CD8-positive, alpha-beta memory T cell (primary cell): ENCODE measurements at places on chromosomes 16 and 17.

DNA sequence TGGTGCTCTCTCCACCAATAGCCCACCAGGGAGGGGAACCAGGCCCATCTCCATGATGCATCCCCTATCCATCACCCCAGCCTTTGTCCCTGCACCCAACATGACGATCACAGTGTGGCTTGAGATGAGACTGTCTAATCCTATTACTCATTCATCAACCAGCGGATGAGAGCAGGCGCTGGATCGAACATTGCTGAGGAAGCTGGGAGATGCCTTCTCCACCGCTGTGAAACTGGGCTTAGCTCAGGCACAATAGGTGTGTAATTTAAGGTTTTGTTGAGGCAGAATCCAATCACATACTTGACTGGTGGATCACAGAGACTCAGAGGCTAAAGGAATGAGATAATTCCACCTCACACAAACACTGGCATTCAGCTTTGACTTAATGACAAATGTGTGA, 64.6 kb upstream of the IRX3 start:
- H3K27ac ChIP-seq, result no peak overlapping the region
- no peaks in the 10 kb centered on the region for H3K36me3 ChIP-seq
- DNase-seq, result no peak
- H3K4me1 ChIP-seq, result no peaks in the 10 kb centered on the region
- no peaks in the 10 kb centered on the region for H3K27me3 ChIP-seq

DNA sequence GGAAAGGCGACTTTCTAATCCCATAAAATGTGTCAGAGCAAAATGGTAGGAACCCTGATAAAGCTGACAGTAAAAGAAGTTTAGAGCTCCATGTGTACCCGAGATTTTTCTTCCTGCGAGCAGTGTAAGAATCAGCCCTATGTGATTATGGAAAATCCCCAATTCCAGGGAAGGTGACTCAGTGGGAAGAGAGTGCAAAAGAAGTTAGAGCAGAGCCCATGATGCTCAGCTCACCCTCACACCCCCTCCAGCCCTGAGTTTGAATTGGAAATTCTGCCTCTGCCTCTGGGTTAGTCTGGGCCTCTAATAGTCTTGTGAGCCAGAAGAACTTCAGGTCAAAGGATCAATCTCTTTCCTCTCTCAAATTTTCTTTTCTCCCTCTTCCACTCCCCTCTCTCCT, 12.5 kb downstream of the C17orf78 start:
- H3K27me3 ChIP-seq, result no peaks in the 10 kb centered on the region
- no peaks in the 10 kb centered on the region for H3K4me1 ChIP-seq
- no peak overlapping the region for H3K27ac ChIP-seq

DNA sequence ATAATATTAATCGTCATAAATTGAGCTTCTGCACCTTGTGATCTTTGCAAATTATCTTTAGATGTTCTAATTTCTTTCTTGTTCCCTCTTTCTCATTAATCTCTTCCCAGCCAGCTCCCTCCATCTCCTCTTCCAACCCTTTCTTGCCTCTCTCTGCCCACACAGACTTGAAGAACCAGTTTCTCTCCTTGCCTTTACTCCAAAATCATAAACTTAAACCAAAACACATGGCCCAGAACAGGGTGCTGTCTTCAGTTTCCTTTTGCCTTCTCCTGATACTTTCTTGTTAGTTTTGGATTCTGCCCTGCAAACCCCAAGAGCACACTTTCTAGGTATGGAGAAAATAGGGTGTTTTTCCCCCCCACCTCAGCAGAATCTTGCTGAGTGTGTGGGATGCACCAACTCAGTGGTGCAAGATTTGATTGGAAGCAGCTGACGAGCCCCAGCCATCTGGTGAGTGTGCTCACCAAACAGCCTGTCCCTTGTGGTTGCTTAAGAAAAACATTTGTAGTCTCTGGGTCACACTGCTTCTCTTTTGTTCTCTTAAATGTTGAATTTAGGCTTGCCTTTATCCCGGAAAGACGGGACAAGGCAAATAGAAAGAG, 175.8 kb upstream of the MAF start:
- H3K4me1 ChIP-seq, result no peaks in the 10 kb centered on the region
- no peaks in the 10 kb centered on the region for H3K27me3 ChIP-seq

DNA sequence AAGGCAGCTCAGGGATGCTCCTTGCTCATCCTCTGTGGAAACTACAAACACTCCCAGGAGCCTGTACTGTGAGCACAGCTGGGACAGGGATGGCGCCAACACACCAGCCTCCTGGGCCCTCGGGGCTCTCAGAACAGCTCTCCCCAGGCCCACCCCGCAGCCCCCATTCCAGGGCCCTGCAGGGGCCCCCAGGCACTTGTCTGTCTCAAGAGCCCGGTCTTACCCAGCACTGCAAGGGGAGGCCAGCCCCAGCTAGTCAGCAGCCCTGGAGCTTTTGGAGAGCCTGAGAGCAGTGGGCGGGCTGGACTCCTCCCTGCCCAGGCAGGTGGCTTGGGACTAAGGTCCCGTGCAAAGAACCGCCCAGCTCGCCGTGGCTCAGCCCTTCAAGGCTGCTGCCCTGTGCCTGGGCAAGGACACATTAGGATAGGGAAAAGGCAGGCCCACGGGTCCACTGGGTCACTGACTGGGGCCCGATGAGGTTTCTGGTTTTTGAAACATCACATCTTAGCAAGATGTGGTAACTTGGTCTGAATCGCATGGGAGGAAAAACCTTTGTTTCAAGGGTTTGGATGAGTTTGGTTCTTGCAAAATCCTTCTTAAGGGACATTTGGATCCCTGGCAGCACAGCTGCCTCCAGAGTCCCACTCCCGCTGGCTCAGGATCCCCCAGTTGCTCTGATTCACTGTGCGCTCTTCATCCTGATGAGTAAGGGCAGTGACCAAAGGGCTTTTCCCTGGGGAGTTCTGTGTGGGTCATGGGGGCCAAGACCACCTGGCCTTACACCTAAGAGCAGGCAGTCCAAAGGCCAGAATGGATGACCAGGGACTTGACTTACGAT, 2.8 kb downstream of the DNASE1L2 start:
- no peaks in the 10 kb centered on the region for H3K4me1 ChIP-seq
- H3K36me3 ChIP-seq, result peaks cover 5% of the 10 kb centered on the region
- DNase-seq, result no peak
- H3K27ac ChIP-seq, result no peak overlapping the region

- no peak for DNase-seq
- H3K4me3 ChIP-seq, result no peak overlapping the region
- peaks cover 4% of the 10 kb centered on the region for H3K27me3 ChIP-seq
- no peak overlapping the region for H3K27ac ChIP-seq
Measured at GRCh38 chr17:34255381-34255732, 272 bp downstream of the CCL2 start.

- H3K36me3 ChIP-seq, result no peaks in the 10 kb centered on the region
- no peaks in the 10 kb centered on the region for H3K27me3 ChIP-seq
- DNase-seq, result no peak
- no peaks in the 10 kb centered on the region for H3K4me1 ChIP-seq
- H3K4me3 ChIP-seq, result no peak overlapping the region
Measured at GRCh38 chr16:75092777-75093176, 23.8 kb downstream of the LDHD start.

GRCh38 chr16:83674931-83675535, 132.7 kb upstream of the HSBP1 start:
- DNase-seq, result no peak
- H3K36me3 ChIP-seq, result no peaks in the 10 kb centered on the region
- H3K4me3 ChIP-seq, result no peak overlapping the region
- no peaks in the 10 kb centered on the region for H3K27me3 ChIP-seq

DNA sequence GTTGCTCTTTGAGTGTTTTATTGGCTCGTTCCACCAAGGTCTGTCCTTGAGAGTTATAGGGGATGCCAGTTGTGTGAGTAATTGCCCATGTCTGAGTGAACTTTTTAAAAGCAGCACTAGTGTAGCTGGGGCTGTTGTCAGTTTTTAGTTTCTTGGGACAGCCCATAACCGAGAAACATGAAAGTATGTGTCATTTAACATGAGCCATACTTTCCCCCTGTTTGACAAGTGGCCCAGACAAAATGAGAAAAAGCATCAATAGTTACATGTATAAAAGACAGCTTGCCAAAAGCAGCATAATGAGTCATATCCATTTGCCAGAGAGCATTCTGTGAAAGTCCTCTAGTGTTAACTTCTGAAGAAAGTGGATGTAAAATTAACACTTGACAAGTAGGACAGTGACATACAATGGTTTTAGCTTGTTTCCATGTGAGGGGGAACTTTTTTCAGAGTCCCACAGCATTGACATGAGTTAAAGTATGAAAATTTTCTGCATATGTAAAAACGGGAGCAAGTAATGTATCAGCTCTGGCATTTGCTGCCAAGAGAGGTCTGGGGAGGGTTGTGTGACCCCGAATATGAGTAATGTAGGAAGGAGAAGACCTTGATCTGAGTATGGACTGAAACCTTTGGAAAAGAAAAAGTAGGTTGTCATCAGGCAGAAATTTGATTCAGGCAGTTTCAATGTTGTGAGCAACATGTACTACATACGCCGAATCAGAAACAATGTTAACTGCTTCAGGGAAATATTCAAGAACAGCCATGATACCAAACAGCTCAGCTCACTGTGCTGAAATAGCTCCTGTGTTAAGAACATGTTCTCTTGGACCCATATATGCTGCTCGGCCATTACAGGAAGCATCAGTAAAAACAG, 56.8 kb upstream of the ARL4D start:
- no peak overlapping the region for H3K27ac ChIP-seq
- no peaks in the 10 kb centered on the region for H3K27me3 ChIP-seq
- no peaks in the 10 kb centered on the region for H3K36me3 ChIP-seq
- H3K4me1 ChIP-seq, result peaks cover 3% of the 10 kb centered on the region
- no peak overlapping the region for H3K4me3 ChIP-seq

GRCh38 chr16:58019866-58020538, 5.6 kb upstream of the MMP15 start:
- no peak overlapping the region for H3K27ac ChIP-seq
- DNase-seq, result no peak
- H3K4me1 ChIP-seq, result peaks cover 16% of the 10 kb centered on the region

DNA sequence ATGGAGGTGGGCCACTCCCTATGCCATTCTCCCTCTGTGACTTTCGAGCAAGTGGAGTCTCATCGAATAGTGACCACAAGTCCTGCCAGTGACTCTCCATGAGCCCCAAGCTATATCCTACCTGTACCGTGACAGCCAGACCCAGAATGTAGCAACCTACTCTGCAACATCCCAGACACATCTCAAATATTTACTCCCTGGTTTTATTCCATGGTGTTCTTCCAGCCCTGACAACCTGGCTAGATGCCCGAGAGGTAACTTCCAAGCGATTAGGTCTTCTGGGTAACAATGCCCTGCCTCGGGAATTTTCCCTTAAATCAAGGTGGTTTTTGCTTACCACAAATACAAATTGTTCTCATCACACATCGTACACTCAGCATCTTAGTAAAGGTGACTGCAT, 211.7 kb downstream of the ZFHX3 start:
- no peaks in the 10 kb centered on the region for H3K27me3 ChIP-seq
- H3K36me3 ChIP-seq, result no peaks in the 10 kb centered on the region
- no peak overlapping the region for H3K27ac ChIP-seq
- DNase-seq, result no peak
- no peaks in the 10 kb centered on the region for H3K4me1 ChIP-seq

- H3K4me1 ChIP-seq, result no peaks in the 10 kb centered on the region
- H3K27ac ChIP-seq, result no peak overlapping the region
- no peak overlapping the region for H3K4me3 ChIP-seq
- no peak for DNase-seq
- no peaks in the 10 kb centered on the region for H3K27me3 ChIP-seq
Measured at GRCh38 chr16:65394281-65394680, 272.4 kb upstream of the CDH11 start.

- no peak overlapping the region for H3K4me3 ChIP-seq
Measured at GRCh38 chr17:63568563-63568962, 18.3 kb downstream of the DCAF7 start.

GRCh38 chr17:28745786-28746411, 2.1 kb downstream of the TRAF4 start:
- no peaks in the 10 kb centered on the region for H3K36me3 ChIP-seq
- H3K4me3 ChIP-seq, result no peak overlapping the region
- peak overlapping the region; percentile 87 for H3K27ac ChIP-seq
- H3K27me3 ChIP-seq, result no peaks in the 10 kb centered on the region
- DNase-seq, result no peak

GRCh38 chr17:78819402-78819801, 21.2 kb downstream of the USP36 start:
- H3K27ac ChIP-seq, result peak overlapping the region; percentile 56
- H3K27me3 ChIP-seq, result no peaks in the 10 kb centered on the region
- H3K36me3 ChIP-seq, result peaks cover 56% of the 10 kb centered on the region
- DNase-seq, result no peak
- H3K4me1 ChIP-seq, result peaks cover 59% of the 10 kb centered on the region
- peak overlapping the region; percentile 32 for H3K4me3 ChIP-seq

GRCh38 chr16:35599429-35600160, 2140.2 kb downstream of the TP53TG3F start:
- H3K4me3 ChIP-seq, result no peak overlapping the region
- H3K4me1 ChIP-seq, result no peaks in the 10 kb centered on the region
- H3K27me3 ChIP-seq, result no peaks in the 10 kb centered on the region

DNA sequence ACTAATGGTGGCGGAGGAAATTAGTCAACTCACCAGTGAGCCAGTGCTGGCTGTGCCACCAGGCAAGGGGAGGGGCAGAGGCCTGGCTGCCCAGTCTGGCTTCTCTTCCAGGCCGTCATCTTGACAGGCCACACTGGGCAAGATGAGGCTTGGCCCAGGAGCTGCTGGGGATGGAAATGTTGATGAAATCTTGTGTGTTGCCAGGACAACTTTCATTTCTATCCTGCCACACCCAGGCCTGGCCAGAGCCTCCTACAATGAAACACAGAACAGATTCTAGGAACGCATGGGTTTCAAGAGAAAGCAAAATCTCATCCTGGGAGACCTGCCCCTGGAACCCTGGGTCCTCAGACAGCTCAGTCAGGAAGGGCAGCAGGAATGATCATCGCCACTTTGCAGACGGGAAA, 9.3 kb downstream of the HEXIM2 start:
- no peak for DNase-seq
- H3K27me3 ChIP-seq, result no peaks in the 10 kb centered on the region
- no peak overlapping the region for H3K4me3 ChIP-seq
- no peaks in the 10 kb centered on the region for H3K36me3 ChIP-seq
- peaks cover 23% of the 10 kb centered on the region for H3K4me1 ChIP-seq

DNA sequence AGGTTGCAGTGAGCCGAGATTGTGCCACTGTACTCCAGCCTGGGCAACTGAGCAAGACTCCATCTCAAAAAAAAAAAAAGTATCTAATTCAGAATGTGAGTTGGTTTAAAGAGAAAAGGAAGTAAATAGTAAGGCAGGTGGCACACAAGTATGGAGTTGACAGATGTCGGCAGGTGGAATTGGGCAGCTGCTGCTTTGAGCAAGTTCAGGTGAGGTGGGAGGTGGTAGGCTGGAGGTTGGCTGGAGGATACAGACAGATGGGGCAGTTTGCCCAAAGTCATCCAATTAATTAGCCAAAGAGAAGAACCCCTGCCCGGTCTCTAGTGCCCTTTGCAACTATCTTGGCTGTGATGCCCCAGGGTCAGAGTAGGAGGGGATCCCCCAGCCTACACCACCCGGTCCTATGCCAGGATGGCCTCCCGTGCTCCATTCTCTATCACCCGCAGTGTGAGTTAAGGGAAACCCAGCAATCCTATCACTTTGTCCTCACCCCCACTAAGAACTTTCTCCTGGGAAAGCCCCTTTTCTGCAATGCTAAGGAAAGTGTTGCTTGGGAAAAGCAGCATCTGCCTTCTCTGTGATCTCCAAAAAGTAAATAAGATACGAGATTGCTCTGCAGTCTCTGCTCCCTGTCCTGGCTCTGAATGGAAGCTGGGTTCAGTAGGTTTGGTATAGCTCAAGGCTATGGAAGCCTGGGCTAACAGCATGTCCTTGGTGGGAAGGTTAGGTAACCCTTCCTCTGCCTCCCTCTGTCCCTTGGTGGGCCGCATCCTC, 32.2 kb downstream of the SLC12A3 start:
- no peak overlapping the region for H3K27ac ChIP-seq
- peaks cover 7% of the 10 kb centered on the region for H3K4me1 ChIP-seq
- no peak for DNase-seq
- H3K36me3 ChIP-seq, result no peaks in the 10 kb centered on the region
